ENCODE measurements at places on chromosomes 6 and 20.

GRCh38 chr6:27825025-27825793 lies 87.0 kb downstream of the OR2B2 start:
- DNase-seq = no peak

- DNase-seq = no peak
These were observed 1661.3 kb downstream of the HACE1 start for GRCh38 chr6:103198386-103198785.

GRCh38 chr6:148964467-148964866 lies 217.6 kb downstream of the UST start:
- DNase-seq = no peak

DNA sequence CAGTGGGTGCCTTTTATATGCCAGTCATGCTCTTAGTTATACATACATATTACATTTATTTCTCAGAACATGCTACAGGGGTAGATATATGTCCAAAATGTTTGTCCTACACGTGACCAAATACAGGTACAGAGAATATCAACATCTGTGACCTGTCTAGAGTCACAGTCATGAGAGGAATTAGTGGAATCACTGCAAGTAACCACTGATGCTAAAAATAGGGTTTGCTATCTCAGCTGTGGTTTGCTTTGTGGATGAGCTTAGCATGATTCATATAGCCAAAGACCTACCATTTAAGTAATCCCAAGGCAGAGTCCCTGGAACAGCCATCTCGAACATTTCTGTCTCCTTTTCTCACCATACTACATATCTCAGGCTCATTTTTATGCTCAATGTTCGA lies 32.3 kb downstream of the GSTA3 start:
- DNase-seq = no peak

DNA sequence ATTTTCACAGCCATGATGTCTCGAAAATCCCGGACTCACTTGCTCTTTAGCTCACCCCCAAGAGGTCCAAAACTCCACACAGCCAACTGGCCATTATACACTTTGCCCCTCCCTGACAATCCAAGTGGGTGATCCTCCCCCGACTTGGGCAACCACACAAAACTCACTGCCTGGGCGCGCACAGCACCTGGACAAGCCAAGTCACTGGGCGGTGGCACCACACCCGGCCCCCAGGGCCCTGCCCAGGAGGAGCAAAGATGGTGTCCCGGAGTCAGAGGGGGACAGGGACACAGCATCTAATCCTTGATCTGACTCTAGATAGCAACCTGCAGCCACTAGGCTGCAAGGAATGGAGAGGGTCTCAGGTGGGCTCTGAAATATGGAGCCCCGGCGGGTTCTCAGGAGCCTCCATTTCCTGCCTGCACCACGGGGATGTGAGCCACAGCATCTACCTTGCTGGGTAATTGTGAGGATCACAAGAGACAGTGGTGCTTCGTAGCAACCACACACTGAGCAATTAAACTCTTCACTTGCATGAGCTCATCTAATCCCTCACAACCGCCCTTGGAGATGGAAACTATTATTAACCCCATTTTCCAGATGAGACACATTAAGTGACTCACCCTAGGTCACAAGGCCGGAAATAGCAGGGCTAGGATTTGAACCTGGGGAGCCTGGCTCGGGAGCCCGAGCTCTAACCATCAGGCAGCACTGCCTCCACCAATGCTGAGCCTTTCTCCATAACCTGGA lies 66.6 kb downstream of the BMP7 start:
- no peak for DNase-seq

- no peak for DNase-seq
These were observed 41.9 kb downstream of the PLEKHG1 start for GRCh38 chr6:150641398-150642139.

DNA sequence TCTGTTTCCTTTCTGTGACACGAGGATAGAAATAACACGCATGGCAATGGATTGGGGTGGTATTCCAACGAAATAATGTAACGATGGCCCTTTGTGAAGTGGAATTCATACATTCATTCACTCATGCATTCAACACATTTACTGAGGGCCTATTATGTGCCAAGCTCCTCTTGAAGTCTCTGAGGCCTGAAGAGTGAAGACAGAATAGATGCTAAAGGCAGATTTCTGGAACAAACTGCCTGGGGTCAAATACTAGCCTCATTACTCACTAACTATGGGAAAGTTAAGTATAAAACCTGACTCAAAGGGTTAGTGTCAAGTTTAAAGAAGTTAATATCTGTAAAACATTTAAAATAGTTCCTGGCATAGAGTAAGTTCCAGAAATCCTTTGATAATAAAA lies 279.6 kb upstream of the SULF2 start:
- DNase-seq = no peak

DNA sequence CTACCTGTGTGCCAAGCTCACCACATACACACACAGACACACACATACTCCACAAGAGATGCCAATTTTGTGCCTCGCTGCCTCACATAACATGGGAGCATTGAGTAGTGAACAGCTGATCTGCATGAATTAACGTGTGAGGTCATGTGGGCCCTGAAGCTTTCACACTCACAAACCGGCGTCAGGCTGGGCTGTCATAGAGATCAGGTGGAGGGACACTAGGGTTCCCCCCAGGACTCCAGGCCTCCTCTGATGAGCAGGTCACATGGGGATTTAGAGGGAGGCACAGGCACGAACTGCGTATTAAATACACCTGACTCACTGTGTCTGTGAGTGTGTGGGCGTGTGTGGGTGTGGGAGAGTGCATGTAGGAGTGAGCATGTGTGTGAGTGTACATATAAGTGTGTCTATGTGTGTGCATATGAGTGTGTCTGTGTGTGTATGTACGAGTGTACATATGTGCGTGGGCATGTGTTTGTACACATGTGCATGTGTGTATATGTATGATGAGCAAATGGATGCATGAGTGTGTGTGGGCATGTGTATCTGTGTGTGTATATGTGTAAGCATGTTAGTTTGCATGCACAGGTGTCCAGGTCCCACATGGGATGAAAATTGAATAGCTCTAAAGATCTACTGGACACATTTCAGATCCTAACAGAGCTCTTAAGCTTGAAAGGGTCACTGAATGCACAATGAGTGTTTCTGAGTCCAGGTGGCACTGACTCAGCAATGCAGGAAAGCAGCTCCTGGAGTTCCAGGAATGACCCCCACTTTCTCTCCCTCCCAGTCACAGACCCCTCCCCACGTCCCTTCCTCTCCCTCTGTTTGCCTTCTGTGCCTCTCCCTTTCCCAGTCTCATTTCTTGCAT lies 336.6 kb downstream of the PREX1 start:
- no peak for DNase-seq

- DNase-seq = peak; percentile 55
These were observed 5.7 kb downstream of the EDN3 start for GRCh38 chr20:59305908-59306655.

DNA sequence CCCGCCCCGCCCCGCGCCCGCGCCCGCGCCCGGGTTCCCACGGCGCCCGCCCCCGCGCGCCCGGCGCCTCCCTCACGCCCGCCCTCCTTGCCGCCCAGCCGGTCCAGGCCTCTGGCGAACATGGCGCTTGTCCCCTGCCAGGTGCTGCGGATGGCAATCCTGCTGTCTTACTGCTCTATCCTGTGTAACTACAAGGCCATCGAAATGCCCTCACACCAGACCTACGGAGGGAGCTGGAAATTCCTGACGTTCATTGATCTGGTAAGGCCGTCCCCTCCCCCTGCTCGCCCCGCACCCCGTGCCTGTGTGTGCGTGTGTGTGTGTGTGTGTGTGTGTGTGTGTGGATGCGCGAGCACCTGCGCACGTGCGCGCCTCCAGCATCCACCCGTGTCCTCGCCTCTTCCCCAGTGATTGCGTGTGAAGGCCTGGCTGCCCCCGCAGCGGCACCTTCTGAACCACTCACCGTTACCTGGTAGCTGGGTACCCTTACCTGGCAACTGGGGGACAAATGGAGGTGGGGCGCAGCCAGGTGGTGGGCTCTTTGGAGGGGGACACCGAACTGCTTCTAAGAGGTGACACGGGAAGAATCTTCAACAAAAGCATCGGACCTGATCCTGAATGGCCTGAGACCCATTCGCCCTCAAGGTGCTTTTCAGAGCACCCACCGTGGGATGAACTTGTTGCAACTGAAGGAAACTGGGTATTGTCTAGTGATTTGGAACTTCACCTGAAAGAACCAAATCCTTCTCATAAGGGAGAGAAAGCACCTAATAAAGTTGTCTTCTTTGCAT lies at the start of gene AIG1:
Gene AIG1 (plus strand): TSS at position 84 of the 791 bp plus-strand sequence. CDS start 37 bp downstream, at position 121.
- no peak for DNase-seq

DNA sequence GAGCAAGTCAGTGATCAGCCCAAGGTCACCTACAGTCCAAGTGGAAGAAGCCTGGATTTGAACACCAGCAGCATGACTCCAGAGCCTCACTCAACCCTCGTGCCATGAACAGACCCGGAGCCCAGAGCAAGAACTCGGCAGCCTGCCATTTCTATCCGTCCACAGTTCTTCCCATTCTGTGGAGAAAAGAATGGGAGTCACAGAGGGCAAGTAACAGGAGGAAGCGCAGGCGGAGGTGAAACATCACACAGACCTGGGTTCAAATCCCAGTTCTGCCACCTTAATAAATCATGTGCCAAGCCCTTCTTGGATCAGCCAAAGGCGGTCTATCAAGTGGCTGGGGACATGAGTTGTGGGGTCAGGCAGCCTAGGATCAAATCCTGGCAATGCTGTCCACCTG lies 4.3 kb downstream of the PREX1 start:
- DNase-seq = no peak

DNA sequence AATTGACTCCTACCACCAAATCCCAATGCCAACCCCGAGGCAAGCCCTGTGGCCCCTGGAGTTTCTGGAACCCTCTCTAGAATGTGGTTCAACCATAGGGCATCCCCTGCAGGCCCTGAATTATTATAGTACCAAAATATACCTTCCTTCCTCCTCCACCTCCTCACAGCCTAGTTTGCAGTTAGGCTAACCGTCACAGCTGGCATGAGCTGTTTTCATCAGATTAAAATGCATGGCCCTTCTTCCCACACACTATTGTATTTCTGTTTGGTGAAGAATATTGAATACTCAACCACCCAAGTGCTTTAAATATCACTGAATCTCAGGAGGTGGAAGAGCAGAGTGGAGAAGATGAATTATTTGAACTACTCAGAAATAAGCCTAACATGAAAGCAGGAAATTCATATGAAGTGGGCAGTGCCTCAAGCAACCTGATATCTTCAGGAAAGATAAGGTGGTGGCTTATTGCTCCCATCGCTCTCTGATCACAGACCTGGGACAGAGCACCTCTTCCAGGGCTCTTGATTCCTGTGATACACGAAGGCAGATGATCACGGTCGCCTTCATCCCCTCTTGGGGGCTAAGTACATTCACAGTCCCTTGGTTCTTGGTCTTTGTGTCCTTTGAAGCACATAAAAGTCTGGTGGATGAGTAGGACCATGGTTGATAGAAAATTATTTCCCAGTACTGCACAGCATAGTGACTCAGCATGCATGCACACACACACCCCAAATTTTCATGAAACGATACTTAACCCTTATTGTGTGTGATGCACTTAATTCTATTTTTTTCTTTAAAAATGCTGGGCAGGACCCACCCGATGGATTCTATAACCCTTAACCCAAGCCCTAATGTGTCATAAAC lies 90.9 kb downstream of the PSMG4 start:
- DNase-seq = no peak

Data from DMS 273 treated with DMSO at 0.1 percent for 48 hours (cell line).